Right cardiac atrium (tissue), 5 donors: ENCODE measurements at places on chromosomes 7 and 10. TPM values are rescaled to one million over a fixed set of nuclear protein-coding genes. Genes with fewer than 3 reads are reported as not detected.

GRCh38 chr10:48821692-48822091, 117.9 kb downstream of the LRRC18 start:
- DNase-seq: no peak

The MAGI2 gene
- 7.4 TPM for total RNA-seq

GRCh38 chr7:143398616-143399015, 10.0 kb downstream of the EPHA1 start:
- no peak for DNase-seq

DNA sequence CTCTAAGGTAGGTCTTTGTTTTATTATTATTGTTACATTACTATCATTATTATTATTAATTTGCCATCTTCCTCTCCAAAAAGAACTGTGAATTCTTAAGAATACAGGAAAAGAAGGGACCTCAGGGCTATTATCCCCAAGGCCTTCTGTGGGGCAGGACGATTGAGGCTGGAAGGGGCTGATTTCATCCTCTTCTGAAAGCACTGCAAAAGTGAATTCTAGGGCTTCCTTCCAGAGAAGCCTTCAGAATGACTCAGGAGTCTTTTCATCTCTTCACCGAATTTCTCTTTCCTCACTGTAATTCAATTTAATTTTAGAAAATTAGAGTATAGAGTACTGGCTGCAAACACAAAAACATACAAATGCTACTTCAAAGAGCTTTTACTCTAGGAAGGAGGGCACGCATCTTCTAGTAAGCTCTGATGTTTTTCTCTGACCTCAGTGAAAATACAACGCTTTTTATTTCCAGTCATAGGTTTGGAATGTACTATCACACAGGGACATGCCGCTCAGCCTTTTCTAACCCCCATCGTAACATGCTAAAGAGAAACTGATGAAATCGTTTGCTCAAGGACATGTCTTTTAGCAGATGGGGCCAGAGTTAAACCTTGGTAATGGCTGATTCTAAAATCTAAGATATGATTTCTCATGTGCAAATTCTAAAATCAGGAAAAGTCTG, 280.2 kb upstream of the PITRM1 start:
- DNase-seq: no peak

- DNase-seq: no peak
Observed at GRCh38 chr7:106737202-106737562, 76.2 kb upstream of the CCDC71L start.

DNA sequence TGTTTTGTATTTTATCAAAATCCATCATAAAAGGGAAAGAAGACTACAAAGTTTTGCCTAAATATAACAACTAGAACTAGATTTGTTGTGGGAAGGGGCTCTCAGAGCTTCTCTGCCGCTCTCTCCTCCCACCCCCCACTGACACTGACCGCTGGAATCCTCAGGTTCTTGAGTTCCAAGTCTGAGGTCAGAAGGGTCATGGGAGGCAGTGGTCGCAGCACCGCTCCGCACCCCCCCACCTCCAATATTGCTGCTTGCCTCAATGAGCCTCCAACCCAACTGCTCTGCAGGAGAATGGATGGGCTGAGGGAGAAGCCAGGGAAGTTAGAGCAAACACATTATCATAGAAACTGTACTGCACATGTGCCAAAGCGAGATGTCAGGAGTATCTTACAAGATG, 359.4 kb downstream of the GRID1 start:
- no peak for DNase-seq

- no peak for DNase-seq
Observed at GRCh38 chr7:73577627-73578341, 595 bp downstream of the TBL2 start.

The SCIN gene
- 0.14 TPM for total RNA-seq

DNA sequence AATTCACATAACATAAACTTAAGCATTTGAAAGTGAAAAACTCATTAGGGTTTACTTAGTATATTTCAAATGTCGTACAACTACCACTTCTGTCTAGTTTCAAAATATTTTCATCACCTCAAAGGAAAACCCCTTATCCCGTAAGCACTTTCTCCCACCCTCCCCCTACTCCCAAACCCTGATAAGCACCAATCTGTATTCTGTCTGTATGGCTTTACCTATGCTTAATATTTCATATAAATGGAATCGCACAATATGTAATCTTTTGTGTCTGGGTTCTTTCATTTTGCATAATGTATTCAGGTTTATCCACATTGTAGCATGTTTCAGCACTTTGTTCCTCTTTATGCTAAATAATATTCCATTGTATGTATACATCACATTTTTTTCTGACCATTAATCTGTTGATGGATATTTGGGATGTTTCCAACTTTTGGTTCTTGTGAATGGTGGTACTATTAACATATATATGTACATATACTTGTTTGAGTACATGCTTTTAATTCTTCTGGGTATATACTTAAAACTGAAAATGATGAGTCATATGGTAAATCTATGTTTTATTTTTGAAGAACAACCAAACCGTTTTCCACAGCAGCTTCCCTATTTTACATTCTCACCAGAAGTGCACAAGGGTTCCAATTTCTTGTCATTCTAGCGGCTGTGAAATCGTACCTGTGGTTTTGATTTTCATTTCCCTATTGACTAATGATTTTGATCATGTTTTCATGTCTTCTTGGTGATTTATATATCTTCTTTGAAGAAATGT, 6.2 kb upstream of the STARD3NL start:
- DNase-seq: no peak

GRCh38 chr7:151992375-151992774, 33.1 kb upstream of the GALNT11 start:
- peak; percentile 85 for DNase-seq

The POLR2J2 gene
- total RNA-seq: 4.2 TPM

GRCh38 chr7:154804449-154804848, 198.5 kb downstream of the PAXIP1 start:
- no peak for DNase-seq

The NUTM2E gene
- not detected for total RNA-seq

The SLC16A12 gene
- 3.3 TPM for total RNA-seq
